Small intestine (tissue), 16 donors: ENCODE measurements at places on chromosomes 3 and 15. TPM values are rescaled to one million over a fixed set of nuclear protein-coding genes. Genes with fewer than 3 reads are reported as not detected.

BTLA gene
- polyA plus RNA-seq: 0.49 TPM

ZNF80 gene
- polyA plus RNA-seq: 0.03 TPM

OR5K2 gene
- polyA plus RNA-seq: not detected

GRCh38 chr15:67048281-67049279, 16.8 kb upstream of the SMAD3 start:
- DNase-seq: peak; percentile 94
- no peak overlapping the region for H3K4me3 ChIP-seq
- no peaks in the 10 kb centered on the region for H3K36me3 ChIP-seq

- H3K36me3 ChIP-seq: no peaks in the 10 kb centered on the region
- no peaks in the 10 kb centered on the region for H3K27me3 ChIP-seq
- H3K4me3 ChIP-seq: no peak overlapping the region
These were observed 76.0 kb downstream of the P2RY1 start for GRCh38 chr3:152910966-152911365.

DNA sequence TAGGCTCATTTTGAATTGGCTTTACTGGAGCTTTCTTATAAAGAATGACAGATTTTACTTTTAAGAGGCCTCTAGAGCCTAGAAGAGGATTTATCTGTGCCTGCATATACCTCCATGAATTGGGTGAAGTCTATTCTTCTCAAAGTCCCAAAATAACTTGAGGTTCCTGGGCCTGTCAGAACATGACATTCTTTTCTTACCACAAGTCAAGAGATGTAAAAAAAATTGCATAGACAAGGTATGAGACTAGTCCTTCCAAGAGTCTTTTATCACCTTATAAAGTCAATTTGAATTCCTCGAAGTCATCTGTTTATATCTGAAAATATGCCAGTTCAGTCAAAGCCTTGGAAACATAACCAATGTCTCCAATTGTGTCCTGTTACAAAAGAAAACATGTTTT, 17.2 kb upstream of the CD200 start:
- no peak overlapping the region for H3K4me3 ChIP-seq
- H3K27me3 ChIP-seq: no peaks in the 10 kb centered on the region
- H3K27ac ChIP-seq: no peak overlapping the region
- DNase-seq: no peak
- no peaks in the 10 kb centered on the region for H3K36me3 ChIP-seq
- H3K4me1 ChIP-seq: no peaks in the 10 kb centered on the region

DNA sequence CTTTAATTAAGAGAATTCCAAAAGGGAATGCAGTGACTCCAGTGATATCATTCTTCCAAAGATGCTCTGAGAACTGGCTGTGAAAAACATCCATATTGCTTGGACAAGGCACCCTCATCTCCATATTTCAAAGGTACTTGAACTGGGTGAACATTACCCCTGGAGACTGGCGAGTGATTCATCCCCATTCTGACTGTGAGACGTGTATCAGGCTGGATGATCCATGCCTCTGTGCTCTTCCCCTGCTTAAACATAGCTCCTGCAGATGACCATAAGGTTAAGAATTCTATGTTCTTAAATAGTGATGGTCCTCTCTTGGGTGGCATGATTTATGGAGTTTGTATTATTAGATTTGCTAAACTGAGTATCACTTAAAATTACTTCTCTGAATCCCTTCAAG, 137.8 kb downstream of the GABRB3 start:
- no peaks in the 10 kb centered on the region for H3K27me3 ChIP-seq
- no peak overlapping the region for H3K4me3 ChIP-seq
- no peaks in the 10 kb centered on the region for H3K36me3 ChIP-seq

DNA sequence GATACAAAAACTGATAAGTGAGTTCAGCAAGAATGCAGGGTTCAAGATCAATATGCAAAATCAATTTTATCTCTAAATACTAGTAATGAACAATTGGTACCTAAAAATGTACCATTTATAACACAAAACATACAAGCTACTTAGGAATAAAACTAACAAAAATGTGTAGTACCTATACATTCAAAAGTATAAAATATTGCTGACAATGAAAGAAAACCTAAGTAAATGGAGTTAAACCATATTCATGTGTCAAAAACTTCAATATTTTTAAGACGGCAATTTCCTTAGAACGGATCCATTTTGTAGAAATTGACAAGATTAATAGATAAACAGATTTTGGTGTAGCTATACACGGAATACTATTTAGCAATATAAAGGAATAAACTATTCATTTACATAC, 343.1 kb upstream of the CCDC54 start:
- H3K4me3 ChIP-seq: no peak overlapping the region
- no peaks in the 10 kb centered on the region for H3K27me3 ChIP-seq
- no peaks in the 10 kb centered on the region for H3K4me1 ChIP-seq
- no peaks in the 10 kb centered on the region for H3K36me3 ChIP-seq

DNA sequence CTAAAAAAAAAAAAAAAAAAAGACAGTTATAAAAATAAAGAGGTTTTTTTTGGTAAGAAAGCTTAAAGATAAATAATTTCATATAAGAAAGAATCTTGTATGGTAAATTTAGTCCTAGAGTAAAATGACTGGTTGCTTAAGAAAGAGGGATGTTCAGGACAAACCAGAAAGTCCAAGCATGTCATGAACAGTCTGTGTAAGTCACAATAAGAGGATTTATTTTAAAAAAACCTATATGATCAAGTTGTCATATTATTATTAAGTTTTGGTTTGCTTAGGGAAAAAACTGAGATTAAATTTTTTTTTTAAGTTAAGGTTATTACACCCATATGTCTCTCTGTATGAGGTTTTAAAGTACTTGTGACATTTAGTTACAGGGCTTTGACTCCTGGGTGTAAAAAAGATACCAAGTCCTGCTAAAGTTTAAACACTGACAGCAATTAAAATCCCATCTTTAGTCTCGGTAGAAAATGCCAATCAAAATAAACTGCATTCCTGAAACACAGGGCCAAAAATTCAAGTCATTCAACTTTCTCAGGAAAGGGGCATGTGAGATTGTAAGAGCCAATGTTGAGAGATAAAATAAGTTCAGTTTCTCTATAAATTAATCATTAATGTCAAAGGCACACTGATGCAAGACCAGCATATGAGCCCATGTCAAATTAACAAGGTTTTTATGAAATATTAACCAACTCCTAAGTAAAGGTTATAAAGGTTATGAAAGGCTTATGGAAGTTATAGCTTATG, 8.5 kb upstream of the BDH1 start:
- no peak for DNase-seq
- peaks cover 12% of the 10 kb centered on the region for H3K4me1 ChIP-seq
- no peaks in the 10 kb centered on the region for H3K36me3 ChIP-seq
- H3K27me3 ChIP-seq: no peaks in the 10 kb centered on the region
- no peak overlapping the region for H3K27ac ChIP-seq

DNA sequence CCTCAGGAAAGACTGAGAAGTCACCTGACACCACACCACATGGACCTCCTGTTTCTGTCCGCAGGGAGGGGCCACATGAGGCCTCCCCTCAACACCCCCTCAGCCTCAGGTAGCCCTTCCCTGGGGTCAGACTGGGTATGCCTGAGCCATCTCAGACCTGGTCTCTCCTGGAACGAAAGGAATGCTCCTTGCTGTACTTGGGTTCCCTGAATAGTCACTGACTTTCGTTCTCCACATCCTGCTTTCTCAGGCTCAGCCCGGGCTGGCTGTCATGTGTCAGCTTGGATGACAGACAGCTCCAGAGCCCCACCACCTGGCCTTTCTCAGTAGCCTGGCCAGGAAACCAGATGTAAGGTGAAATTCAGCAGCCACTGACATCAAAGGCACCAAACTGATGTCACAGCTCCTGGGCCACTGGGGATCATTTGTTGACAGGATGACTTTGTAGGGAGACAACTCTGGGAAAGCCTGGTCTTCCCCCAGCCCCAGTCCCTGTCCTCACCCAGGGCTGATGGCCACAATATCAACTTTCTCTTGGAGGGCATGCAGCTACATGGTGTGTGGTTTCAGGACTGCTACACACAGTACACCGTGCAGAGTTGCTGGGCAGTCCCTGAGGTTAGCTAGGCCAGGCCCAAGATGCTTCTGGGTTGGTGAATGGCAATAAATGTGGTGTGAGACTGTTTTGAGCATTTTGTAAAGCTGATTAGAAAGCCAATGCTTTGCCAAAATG, 141.4 kb upstream of the MRPS22 start:
- no peaks in the 10 kb centered on the region for H3K36me3 ChIP-seq
- peak; percentile 71 for DNase-seq
- H3K27me3 ChIP-seq: no peaks in the 10 kb centered on the region
- no peak overlapping the region for H3K27ac ChIP-seq
- H3K4me1 ChIP-seq: no peaks in the 10 kb centered on the region
